NCI-H526 (cell line): ENCODE measurements at places on chromosomes 11 and 22.

GRCh38 chr11:34086554-34087283, 18.7 kb upstream of the NAT10 start:
- no peak for DNase-seq

DNA sequence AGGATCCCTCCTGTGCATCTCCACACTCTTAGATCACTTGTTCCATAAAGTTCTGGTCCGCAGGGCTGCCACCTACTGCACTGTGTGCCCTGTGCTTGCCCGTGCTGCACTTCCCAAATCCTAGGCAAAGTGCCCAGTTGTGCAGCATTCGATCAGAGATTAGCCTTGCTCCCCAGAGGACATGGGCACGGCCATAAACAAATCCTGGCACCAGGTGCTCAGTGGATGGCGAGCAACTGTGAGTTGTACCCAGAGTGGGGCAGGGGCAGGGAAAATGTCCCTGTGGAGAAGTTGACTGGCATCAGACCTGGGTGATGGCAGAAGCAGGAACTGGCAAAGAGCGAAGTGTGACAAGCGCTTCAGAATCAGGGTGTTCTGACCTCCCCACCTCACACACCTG, 4.7 kb downstream of the FADS2 start:
- peak; percentile 39 for DNase-seq

GRCh38 chr22:37474447-37475090, 11.6 kb downstream of the MFNG start:
- DNase-seq = no peak

DNA sequence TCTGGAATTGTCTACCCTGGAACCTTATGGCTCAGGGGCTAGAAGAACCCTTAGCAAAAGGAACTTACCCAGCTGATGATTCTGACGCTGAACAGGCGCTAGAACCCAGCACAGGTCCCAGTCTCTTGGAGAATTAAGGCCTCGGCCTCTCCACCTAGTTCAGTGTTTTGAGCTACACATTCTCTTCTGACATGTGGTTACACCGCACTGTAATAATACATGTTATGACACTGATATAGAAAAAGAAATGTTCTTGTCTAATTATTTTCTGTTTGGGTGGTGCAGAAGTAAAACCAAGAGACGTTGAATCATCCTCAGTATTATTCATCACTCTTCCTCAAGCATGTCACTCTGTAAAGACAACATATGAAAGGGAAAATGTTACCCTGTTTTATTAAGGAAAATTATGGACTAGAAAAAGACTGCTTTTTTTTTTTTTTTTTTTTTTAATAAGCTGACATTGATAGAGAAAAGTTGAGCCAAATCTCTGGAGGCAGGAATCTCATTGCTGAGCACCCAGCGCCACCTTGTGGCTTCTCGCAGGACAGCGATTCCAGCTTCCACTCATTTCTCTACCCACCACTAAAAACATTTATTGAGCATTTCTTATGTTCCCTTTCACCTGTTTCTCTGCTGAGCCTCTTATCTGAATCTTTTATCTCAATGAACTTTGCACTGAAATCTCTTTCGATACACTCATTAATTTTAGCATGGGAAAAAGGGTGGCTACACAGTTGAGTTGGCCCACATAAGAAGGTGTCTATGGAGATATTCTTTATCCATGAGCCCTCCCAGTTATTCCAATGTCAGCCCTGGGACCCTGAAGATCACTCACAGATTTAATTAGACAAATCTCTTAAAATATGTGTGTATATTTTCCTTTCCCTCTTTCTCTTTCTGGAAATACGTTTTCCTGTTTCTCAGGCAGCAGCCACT, 12.6 kb upstream of the APLNR start:
- DNase-seq = peak; percentile 65

DNA sequence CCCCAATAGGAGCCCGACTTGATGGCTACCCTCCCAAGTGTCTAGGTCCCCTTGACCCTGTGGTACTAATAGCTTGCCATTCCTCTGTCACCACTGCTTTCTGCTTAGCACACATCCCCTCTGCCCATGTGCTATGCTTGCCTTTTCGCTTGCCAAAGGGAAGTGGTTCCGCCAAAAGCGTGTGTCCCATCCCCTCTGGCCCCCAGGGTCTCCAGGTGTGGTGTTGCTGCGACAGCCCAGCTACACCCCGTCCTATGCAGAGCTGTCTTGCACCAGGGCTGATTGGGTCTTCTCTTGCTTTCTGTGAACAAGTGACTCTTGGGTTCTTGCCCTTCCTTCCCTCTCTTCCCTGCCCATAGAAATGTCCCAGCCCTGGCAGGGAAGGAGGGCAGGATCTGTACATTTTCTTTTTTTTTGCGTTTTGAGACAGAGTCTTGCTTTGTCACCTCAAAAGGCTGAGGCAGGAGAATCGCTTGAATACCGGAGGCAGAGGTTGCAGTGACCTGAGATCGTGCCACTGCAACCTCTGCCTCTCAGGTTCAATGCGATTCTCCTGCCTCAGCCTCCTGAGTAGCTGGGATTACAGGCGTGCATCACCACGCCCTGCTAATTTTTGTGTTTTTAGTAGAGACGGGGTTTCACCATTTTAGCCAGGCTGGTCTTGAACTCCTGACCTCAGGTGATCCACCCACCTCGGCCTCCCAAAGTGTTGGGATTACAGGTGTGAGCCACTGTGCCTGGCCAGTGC, 3.9 kb downstream of the TANGO2 start:
- DNase-seq = no peak
